Naive thymus-derived CD8-positive, alpha-beta T cell (primary cell): ENCODE measurements at places on chromosomes 7 and 10.

GRCh38 chr10:101694674-101695403, at the start of gene FBXW4:
Gene FBXW4, minus strand, starts transcription at chr10:101695170. Its CDS starts 65 bp downstream, at chr10:101695105.
- DNase-seq: peak; percentile 71

DNA sequence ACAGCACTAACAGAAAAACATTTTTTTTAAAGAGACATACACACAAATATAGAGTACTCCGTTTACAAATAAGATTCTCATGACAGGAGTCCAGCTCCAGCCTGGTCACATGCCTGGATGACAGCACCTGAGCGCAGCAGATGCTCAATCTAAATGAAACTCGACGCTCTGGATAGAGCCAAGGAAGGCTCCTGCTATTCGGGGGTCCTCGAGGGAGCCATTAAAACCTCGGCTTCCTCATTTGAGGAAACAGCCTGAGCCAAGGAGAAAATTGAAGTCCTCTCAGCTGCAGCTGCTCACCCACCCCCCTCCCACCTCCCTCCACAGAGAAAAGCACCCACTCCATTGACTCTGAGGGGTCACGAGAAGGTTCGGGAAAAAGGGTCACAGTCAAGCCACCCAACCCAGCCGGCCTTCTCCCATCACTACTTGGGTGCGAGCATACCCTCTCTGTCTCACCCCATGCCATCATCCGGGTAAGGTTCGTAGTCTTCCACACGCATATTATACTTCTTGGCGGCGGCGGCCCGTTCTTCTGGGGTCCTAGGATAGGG, 673 bp downstream of the NDUFB8 start:
- DNase-seq: no peak

DNA sequence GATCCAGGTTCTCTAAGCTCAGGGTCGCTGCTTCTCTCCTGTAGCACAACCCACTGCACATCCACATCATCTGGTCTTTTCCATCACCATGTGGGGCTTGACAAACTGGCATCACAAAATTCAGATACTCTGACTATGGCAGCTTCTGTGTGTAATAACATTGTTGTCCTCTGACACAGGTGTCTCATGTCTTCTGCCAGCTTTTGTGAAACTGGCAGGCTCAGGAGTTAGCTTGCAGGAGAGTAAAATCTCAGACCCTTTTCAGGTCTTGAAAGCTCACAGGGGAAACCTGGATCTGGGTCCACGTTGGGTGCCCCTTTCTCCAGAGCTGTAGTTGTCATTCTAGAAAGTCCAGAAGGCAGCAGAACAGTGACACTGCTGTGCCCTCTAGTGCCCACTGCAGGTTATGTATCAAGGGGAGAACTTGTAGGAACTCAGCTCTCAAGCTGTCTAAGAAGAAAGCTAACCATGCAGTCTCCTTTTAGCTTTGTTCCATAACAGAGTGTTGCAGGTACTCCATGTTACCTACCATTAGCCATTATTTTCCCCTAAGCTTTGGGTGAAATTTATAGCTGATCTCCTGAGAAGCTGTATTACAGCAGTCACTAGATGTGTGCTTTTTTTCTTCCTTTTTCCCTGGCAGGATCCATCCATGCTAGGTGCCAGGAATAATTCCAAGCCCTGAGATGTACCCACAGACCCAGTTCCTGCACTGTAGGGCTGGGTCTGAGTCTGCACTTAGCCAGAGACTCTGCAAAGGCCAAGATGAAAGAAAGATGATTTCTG, 102.7 kb downstream of the ZNF248 start:
- no peak for DNase-seq

DNA sequence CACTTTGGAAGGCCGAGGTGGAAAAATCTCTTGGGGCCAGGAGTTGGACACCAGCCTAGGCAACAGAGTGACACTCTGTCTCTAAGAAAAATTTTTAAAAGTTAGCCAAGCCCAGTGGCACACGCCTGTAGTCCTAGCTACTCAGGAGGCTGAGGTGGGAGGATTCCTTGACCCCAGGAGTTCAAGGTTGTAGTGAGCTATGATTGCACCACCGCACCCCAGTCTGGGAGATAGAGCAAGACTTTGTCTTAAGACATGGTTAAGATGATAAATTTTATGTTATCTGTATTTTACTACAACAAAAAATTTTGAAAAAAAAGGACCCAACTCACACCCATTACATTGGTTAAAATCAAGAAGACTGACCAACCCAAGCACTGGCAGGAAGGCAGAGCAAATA, 44.4 kb upstream of the SMARCD3 start:
- DNase-seq: no peak

DNA sequence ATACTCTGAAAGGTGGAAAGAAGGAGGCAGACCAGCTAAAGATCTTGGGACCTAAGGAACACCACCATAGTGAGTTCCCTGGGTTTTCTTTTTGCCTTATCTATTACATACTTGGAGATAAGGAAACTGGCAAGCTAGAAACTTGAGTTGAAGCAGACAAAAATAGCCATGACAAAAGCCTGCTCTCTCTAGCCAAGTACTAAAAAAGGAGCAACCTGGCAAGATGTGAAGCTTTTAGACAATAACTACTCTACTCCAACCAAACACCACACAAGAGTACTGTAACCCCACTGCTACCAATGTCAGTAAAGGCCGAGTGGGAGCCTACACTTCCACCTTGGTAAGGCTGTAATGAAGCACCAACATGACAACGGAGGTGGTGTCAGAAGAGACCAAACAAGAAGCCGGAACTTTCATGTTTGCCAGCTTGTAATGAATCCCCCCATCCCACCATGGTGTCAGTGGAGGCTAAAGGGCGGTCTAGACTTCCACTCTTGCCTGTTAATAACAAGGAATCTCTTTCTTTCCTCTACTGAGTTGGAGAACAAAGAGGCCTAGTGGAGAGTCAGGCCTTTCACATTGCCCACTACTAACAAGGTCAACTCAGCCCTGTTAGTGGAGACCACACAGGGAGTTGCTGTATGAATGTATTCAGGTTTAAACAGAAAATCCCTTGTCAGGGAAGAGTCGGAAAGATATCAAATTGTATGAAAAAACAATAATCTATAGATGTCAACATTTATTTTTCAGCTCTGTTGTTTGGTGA, 55.8 kb upstream of the DYNC1I1 start:
- no peak for DNase-seq

DNA sequence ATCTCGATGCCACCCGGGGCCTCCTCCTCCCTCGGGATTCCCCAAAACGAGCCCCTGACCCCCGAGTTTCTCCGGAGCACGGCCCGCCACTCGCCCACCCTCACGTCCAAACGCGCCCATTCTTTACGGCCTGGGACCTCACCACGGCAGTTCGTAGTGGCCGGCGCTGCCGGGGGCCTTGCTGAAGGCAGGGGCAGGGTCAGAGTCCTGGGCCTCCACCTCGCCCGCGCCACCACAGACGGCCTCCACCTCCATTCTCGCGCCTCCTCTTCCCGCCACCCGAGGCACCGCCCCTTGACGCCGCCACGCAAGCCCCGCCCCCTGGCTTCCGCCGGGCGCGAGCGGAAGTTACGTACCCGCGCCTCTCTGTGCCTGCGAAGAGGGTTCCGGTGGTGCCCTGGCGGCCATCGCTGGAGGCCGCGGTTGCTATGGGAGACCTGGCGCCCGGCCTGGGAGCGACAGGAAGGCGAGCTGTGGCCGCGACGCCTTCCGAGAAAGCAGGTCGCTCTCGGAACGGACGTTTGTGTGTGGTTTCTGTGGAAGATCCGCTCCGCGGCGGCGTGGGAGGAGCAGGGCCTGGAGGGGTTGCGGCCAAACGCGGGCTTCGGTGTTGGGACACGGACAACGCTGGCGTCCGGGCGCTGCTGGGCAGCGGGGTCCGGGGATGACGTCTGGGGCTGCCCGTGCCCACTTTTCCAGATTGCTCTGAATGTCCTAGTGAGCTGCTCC, at the start of gene RFC2:
RFC2 (minus strand) TSS at position 271 of the 729 bp plus-strand sequence; CDS start at position 255, 16 bp downstream.
- peak; percentile 96 for DNase-seq

GRCh38 chr7:39659356-39660013, 36.1 kb downstream of the RALA start:
- no peak for DNase-seq
